Activated gamma-delta T cell treated with anti-CD3 and anti-CD28 coated beads, Interleukin-2, amount 50 U/mL, for 16 hours (primary cell): ENCODE measurements at places on chromosomes 11 and 22.

GRCh38 chr11:71255323-71255722 lies 2.9 kb upstream of the SHANK2 start:
- DNase-seq: no peak

- no peak for DNase-seq
Observed at GRCh38 chr22:27879923-27880322, 39.1 kb downstream of the PITPNB start.

DNA sequence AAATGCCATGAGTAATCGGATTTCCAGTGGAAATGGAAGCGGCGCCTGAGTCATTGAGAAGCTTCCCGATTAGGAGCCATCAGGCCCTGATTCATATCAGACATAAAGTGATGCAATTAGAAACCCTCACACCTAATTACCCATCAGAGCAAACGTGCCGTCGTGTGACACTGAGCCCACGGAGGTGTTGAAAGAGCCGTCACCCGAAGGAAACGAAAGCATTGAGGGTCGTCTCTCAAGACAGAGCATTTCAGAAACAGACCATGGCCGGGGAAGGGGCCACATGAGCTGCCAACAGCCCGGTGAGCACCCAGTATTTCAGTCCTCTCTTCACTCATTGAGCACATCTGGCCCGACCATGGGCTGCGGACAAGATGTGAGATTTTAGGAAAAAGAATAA lies 829.3 kb downstream of the TBC1D22A start:
- DNase-seq: no peak

DNA sequence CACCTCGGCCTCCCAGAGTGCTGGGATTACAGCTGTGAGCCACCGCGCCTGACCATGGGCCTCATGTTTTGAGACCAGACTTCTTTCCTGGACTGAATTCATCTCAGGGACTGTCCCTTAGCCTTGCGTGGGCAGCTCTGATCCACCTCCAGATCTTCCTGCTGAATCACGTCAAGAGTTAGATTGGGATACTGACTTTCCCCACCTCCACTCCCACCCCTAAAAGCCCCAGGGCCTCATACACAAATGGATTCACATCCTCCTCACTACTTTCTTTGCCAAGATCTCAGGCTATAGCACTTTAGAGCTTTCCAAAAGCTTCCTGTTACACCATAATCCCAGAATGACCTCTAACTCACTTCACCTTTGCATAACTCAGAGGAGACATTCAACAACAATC lies 12.1 kb downstream of the CCDC87 start:
- DNase-seq: no peak

DNA sequence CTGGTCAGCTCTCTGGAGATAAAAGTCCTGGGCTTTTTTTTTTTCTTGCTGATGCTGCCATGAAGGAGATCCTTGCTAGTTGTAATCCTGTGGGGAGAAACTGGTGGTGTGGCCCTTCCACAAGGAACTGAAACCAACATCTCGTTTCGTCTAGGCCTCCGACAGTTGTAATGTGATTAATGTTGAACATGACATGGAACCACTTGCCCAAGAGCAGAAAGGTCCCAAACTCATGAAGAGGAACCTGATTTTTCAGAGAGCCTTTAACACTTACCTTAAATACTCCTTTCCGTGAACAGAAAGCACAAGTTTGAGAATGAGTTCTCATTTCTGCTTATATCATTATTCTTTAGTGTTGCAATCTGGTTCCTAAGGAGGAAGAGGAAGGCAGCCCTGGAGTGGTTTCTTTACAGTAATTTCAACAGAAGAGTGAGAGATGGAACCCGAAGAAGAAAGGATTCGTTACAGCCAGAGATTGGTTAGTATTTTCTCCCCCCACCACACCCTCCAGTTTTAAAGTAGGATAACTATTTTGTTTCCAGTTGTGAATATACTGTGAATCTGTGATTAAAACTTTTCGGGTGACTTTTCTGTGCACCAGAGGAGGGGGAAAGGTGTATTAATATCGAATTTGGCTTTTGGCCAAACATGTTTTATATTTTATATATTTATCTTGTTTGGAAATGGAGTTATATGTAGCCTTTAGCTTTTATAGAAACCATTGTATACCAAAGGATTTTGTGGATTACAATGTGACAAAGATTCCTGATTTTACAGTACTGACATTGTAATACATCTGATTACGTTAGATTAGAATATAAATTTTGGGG lies 2.0 kb downstream of the KDM2A start:
- DNase-seq: no peak

DNA sequence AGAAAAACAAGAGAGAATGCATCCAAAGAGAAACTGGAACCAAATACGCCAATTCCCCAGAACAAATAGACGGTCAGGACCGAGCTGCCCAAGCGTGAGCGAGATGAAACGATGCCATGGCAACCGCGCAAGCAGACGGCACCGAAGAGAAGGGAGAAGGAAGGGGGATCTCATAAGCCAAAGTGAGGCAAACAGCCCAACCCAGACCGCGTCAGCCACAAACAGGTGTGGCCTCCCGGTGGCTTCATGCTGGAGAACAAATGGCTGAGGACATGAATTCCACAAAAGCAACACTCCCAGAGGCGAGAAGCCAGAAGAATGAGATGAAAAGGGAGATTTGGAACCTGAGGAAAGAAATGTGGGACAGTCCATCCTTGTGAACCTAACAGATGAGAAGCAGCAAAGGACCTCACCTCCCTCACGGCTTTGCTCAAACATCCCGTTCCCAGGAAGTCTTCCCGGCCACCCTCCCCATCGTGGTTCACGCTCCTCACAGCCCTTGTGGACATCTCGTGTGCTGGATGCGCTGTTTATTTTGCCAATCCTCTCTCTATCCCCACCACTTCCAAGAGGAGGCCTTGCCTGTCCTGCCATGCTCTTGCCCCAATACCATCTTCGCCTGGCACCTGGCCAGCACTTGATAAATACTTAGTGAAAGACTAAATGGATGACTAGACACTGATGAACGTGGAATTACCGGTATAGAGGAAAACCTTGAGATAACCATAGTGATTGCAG lies 89.1 kb upstream of the RTL6 start:
- no peak for DNase-seq

GRCh38 chr11:117010808-117011540 lies 87.3 kb downstream of the SIK3 start:
- DNase-seq: no peak

GRCh38 chr22:27709919-27710675 lies 91.5 kb downstream of the MN1 start:
- no peak for DNase-seq

GRCh38 chr11:696955-697491 lies 1.4 kb downstream of the TMEM80 start:
- DNase-seq: no peak
